ENCODE measurements at places on chromosomes 13 and 19.
A peak's percentile ranks its signal among the peaks of the same experiment; 100 is the strongest.

DNA sequence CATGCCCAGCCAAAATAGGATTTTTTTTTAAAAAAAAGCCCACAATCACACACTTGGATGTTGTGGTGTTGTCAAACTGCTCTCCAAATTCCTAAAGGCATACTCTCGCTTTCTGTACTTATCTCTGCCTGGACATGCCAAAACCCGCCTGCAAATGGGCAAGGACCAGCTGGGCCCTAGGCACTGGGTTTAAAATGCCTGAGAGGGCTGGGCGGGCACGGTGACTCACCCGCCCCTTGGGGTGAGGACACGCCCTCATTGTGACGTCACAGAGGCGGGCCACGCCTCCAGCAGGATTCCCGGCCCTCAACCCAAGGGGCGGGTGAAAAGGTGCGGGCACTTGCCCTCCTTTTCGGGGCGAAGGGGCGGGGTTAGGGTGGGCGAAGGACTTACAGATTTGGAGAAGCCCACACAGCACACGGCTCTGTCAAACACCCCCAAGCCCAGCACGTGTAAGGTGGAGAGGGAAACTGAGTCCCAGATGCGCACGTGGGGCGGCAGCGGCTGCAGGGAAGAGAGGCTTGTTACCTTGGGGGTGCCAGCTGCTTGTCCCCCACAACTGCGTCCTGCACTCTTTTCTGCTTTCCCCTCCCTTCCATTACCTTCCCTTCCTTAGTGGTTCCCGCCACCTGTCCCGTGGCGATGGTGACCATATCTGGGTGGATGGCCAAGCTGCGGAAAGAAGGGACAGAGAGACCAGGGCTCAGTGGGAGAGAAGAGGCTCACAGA lies 6.6 kb downstream of the EML2 start:
- peak; percentile 17 for DNase-seq

DNA sequence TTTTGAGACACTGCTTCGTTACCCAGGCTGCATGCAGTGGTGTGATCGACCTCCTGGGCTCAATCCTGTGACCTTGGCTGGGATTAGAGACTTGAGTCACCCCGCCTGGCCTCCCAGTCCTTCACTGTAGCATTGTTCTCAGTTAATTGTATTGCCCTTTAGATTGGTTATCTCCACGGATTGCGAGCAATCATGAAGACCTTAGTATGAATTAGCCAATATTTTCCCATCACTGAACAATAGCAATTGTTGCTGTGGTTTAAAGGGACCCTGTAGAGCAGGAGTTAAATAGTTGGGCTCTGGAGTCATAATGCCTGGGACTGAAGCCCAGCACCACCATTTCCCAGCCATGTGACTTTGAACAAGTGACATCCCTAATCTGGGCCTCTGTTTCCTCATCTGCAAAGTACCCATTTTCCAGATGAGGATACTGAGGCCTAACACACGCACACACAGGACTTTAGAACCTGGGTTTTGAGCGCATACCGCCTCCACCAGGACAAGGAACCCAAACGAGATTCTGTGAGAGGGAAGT lies 8.4 kb downstream of the PPP1R14A start:
- DNase-seq = no peak

- DNase-seq = no peak
These were observed 10.3 kb downstream of the ZNF574 start for GRCh38 chr19:42086188-42086736.

DNA sequence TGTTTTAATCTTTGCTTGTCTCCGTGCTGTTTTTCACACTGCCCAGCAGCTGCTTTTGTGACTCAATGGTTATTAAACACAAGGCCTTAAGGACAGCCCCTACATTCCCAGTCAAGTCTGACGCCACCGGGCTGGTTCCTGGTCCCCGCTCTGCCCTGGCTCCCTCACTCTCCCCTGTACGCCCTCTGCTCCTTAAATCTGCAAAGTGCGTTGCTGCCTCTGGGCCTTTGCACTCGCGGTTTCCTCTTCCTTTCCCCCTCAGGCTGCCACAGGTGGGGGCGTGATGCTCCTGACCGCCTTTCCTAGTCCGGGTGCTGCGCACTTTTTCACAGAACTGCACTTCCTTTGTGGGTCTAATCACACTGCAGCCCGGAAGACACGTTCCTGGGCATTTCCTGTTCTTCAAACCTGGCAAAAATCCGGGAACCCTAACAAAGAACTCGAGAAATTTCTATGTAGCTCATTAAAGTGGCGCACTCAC lies 25.6 kb downstream of the NOSIP start:
- DNase-seq = peak; percentile 33

GRCh38 chr13:34762312-34762711 lies 179.8 kb upstream of the NBEA start:
- DNase-seq = no peak

DNA sequence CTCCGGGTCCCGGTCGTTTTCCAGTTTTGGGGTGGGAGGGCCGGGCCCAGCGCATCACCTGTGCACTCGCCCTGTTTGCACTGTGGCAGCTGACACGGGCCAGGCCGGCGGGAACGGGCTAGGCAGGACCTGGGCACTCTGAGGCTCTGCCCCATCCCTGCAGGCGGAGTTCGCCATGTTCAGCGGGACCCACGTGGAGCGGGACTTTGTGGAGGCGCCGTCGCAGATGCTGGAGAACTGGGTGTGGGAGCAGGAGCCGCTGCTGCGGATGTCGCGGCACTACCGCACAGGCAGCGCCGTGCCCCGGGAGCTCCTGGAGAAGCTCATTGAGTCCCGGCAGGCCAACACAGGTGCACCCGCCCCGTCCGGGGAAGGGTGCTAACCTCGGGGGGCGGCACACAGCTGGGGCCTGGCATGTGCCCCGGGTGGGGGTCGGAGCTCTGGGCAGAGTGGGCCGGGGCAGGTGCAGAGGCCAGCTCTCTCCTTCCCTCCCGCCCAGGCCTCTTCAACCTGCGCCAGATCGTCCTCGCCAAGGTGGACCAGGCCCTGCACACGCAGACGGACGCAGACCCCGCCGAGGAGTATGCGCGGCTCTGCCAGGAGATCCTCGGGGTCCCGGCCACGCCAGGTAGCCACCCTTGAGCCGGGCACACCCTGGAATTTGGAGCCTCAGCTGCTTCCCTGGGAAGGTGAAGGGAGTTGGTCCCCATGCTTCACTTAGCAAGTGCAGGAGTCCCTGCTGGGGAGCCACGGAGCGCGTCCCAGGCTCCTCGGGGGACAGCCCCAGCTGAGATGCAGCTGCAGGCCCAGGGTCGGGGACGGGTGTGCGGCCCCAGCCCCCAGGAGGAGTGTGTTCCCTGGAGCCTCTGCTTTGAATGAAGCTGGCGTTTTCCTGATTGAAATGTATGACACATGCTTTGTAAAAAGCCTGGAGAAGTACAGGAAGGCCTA lies 9.3 kb upstream of the ZNF554 start:
- no peak for DNase-seq

DNA sequence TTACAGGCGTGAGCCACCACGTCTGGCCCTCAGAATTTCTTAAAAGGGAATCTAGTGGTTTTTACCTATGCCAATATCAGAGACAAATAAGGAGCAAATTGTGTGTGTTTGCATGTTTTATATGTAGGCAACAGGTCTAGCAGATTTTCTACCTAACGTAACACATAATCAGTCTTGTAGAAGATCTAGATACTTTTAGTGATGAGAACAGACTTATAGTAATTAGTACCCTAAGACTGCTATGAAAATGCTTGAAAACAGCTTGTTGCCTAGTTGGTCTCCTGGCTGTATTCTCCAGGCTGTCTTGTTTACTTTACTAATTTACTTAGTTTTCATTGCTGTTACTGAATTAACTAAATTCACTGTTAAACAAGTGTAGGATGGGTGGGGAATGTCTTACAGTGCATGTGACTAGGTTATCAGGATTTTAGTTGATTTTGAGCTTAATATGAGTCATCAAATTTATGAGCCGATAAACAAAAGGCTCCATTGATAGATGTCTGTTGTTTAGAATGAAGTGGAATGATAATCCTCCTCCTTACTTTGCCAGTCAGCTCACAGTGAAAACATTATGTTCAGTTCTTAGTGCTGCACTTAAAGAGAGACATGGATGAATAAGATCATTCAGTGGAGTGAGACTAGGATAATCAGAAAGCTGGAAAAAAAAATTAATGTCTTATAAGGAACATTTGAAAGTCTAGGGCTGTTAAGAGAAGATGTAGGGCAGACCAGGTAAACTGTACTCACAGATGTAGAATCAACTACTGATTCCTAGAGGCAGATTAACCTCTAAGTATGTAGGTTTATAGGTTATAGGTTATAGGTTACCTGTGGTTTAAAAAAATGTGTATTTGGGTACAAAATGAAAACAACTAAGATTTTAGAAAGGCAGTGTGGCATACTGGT lies 22.4 kb downstream of the GTF2F2 start:
- no peak for DNase-seq
